Activated gamma-delta T cell treated with anti-CD3 and anti-CD28 coated beads, Interleukin-2, amount 50 U/mL, for 16 hours (primary cell): ENCODE measurements at places on chromosomes 3 and 15.

DNA sequence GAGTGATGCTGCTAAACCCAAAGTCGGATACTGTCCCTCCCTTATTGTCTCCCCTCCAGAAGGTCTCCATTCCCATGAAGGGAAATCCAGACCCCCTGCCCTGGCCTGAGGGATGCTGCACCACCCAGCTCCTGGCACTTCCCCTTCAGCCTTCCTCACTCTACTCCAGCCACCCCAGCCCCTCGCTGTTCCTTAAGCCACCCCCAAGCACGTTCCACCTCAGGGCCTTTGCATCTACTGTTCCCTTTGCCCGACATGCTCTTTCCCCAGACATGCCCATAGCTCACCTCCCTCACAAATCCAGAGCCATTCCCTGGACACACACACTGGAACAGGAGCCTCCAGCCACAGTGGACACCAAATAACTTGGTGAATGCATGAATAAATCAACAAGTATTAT is 8.1 kb downstream of the WNT7A start:
- no peak for DNase-seq

GRCh38 chr3:138332472-138333073 is 2.9 kb upstream of the NME9 start:
- no peak for DNase-seq

DNA sequence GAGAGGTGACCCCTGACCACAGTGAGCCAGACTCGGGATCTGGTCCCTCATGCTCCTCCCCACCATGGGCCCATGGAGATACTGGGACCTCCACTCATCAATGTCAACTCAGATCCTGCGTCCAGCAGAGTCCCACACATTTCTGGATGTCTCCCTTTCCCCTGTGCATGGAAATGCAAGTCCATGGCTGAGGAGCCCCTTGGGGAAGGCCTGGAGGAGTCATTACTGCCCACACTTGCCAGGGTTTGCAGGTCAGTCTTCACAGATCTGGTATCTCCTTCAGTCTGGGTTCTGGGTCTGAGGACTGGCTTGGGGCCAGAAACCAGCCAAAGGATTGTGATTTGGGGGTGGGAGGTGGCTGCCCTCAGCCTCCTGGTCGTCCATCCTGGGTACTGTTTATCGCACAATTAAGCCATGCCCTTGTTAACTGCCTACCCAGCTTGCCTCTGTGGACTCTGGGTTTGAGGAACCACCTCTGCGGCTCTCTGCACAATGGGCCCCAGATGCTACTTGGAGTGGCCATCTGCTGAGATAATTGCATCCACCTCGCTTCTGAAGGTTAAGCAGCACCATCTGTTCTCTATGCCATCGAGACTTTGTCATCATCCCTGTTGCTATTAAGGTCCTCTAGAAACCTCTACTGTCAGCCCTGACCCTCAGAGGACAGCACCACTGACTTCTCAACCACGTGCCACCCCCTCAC is 49.9 kb upstream of the KLF13 start:
- DNase-seq: no peak

DNA sequence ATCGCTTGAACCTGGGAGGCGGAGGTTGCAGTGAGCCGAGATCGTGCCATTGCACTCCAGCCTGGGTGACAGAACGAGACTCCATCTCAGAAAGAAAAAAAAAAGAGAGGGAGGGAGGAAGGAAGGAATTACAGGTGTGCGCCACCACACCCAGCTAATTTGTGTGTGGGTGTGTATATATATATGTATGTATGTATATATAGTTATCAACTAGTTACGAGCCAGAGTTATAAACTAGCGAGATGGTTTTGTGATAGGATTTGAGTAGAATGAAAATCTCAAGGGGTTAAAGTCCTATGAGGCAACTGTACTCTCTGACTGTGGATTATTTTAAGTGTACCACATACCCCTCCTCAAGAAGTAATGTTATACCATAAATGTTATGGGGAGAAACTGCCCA is 50.9 kb upstream of the SIN3A start:
- no peak for DNase-seq

DNA sequence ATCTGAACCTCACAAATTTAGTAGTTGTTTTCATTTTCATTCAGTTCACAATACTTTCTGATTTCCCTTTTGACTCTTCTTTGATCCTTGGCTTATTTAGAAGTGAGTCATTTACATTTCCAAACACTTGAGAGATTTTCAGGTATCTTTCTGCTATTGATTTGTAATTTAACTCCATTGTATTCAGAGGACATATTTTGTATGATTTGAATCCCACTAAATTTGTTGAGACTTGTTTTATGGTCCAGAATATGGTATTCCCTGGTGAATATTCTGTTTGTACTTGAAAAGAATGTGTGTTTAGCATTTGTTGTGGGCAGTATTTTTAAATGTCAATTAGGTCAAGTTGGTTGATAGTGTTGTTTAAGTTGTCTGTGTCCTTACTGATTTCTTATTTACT is 29.6 kb downstream of the FAN1 start:
- DNase-seq: no peak

DNA sequence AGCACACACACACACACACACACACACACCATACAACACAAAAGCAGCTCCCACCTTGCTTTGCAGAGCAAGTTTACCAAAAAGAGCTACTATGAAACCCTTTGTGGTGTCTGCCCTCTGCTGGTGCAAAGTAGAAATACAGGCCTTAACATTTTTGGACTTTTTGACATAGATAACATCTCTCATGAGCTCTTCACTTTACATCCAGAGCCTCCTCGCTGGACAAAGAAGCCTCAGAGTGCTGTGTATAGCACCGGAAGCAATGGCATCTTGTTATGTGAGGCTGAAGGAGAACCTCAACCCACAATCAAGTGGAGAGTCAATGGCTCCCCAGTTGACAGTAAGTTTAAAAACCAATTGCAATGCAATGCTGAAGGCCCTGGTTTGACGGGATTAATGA is 157.9 kb downstream of the CHL1 start:
- no peak for DNase-seq

DNA sequence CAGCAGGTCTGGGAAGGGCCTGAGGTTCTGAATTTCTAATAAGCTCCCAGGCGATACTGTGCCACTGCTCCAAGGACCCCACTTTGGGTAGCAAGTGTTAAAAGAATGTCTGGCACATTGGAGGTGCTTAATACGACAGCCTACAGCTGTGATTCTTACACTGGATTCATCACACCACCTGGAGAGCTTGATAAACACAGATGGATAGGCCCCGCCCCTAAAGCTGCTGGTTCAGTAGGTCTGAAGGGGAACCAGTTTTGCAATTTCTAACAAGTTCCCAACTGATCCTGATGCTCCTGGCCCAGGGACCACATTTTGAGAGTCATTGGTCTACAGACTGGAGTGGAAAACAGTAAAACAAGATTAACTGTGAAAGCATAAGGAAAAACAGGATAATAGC is 124.8 kb upstream of the ST8SIA2 start:
- no peak for DNase-seq

DNA sequence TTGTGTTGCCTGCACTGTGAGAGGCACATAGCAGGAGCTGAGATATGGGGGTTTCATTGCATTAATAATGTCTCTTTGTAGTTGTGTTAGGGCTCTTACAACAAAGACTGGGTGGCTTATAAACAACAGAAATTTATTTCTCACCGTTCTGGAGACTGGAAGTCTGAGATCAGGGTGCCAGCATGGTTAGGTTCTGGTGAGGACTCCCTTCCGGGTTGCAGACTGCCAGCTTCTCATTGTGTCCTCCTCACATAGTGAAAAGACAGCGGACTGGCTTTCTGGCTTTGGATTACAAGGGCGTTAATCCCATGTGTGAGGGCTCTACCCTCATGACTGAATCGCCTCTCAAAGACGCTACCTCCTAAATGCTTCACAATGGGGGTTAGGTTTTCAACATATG is 20.6 kb downstream of the TMEM108 start:
- no peak for DNase-seq

DNA sequence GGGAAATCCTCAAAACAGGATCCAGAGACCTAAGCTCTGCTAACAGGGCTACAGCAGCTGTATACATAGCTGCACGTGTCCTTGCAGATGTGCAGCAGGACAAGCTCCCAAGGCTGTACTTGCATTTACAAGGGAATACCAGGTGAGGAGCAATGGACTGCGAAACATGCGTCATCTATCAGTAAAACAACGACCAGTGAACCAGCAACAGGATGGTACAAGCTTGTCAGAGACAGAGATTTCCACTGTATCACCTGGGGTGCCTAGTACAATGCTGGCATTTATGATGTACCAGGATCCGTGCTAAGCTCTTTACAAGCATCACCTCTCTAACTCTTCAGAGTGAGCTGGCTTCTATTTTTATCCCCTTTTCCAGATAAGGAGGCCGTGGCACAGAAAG is 227.3 kb downstream of the FOXP1 start:
- no peak for DNase-seq

- DNase-seq: no peak
These were observed 40.7 kb downstream of the ATP2C1 start for GRCh38 chr3:130934442-130935089.

DNA sequence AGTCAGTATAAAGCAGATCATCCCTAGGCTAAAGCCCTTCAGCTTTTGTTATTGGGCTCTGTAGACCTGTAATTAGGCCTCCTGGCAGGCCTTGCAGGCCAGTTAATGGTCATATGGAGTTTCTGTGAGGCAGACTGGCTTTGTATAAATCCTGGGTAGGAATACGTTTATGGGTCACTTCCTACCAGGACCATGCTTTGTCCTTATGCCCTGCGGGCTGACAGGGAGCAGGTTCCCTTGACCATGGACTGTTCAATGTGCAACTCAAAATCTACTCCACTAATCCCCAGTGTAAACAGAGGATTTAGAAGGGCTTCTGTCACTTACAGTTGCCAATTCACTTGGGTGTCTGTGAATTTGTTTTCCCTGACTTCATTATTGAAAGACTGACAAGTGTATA is 202.7 kb upstream of the MLF1 start:
- DNase-seq: no peak

DNA sequence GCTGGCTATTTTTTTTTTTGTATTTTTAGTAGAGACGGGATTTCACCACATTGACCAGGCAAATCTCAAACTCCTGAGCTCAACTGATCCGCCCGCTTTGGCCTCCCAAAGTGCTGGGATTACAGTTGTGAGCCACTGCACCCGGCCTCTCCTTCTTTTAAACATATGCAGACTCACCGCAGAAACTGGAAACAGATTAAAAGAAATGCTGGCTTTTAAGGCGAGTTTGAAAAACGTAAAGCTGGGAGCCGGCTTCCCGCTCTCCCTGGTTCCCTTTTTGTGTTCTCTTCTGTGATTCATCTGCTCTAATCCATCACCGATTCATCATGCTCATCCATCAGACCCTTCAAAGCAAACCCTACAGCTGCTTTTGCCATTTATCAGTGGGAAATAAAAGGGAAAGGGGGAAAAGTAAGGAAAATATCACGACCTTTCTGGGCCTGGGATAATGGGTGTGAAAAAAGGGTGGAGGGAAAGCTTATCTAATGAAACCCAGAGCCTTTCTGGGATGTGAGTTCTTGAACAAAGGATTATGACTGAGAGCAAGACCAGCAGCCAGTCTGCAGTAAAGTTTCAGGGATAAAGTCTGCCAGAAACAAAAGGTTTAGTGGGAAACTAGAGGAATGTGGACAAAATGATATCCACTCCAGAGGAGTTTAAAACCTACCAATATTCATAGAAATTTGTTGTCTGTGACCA is 92.3 kb upstream of the LRIG1 start:
- no peak for DNase-seq

GRCh38 chr15:69562116-69562515 is 109.5 kb downstream of the RPLP1 start:
- no peak for DNase-seq

GRCh38 chr15:71937650-71938311 is 127.4 kb downstream of the NR2E3 start:
- no peak for DNase-seq

- DNase-seq: no peak
These were observed 183.2 kb upstream of the NR2E3 start for GRCh38 chr15:71627188-71627587.

- no peak for DNase-seq
These were observed 172.7 kb upstream of the TP63 start for GRCh38 chr3:189458528-189458927.

- no peak for DNase-seq
These were observed 80.2 kb downstream of the RAB11A start for GRCh38 chr15:65949491-65949890.

- DNase-seq: no peak
These were observed 176.5 kb upstream of the PLSCR5 start for GRCh38 chr3:146781606-146782005.

DNA sequence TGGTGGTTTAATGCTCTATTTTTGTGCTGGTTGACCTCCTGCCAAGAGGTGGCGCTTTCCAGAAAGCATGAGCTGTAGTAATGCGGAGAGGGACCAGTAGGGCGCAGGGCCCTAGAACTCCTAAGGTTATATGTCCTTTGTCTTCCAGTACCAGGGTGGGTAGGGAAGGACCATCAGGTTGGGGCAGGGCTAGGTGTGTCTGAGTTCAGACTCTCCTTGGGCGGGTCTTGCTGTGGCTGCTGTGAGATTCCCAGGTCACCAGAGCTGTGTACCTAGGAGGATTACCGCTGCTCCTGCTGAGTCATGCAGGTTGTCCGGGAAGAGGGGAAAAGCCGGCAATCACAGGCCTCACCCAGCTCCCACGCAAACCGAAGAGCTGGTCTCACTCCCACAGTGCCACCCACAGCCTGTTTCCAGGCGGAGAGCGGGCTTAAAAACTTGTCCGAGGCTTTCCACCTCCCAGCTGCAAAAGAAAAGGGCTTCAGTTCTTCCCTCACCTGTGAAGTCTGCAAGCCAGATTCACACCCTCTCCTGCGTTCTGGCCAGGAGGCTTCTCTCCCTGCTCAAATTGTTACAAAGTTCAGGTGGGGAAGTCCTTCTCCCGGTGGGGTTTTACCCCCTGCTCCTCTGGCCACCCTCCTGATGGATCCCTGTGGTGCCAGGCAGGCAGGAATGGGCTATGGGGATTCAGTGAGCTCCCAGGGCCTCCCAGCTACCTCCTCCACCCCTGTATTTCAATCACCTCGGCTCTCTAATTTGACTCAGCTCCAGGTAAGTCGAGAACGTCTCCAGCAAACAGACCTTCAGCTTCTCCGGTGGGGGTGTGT is 37.7 kb upstream of the BCHE start:
- no peak for DNase-seq

- DNase-seq: no peak
These were observed 78.1 kb downstream of the AAGAB start for GRCh38 chr15:67176195-67176971.

- DNase-seq: no peak
These were observed 16.1 kb upstream of the AHSG start for GRCh38 chr3:186596568-186597287.

GRCh38 chr15:68113751-68114150 is 59.6 kb downstream of the PIAS1 start:
- no peak for DNase-seq

GRCh38 chr15:43975326-43975725 is 148.5 kb downstream of the WDR76 start:
- no peak for DNase-seq

DNA sequence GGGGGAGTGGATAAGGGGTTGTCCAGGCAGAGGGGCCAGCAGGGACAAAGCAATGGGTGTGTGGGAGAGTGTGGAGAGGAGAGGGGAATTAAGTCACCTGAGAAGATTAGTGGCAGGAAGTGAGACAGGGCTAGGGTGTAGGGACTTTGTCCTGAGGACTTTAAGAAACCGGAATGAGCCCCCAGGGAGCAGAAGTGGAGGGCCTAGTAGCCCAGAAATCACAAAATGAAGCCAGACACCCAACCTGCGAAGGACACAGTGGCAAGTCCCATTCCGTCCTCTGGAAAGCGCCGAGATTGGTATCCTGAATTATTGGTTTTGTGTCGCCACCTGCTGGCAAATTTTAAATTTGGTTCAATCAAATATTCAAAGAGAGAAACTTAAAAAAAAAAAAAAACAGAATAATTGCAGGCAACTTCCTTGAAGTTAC is 78.0 kb upstream of the SLC25A36 start:
- no peak for DNase-seq
